ENCODE measurements at places on chromosomes 12 and 14. TPM values are rescaled to one million over a fixed set of nuclear protein-coding genes. Genes with fewer than 3 reads are reported as not detected.

DNA sequence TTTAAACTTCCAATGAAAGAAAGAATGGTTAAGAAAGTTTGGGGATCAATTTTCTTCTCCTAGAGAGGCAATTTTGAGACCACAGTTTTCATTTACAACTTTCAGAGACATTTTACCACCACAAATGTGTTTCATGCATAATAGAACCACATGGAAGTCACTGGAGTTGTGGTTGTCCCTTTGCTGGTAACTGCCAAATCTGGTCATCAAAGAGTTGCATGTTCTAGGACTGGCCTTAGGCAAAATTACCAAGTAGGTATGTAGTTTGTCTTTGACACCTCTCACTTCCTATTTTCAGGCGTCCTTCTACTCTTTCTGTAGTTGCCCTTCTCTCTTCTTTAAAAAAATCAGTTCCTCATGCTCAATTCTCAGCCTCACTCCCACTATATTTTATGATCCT lies 54.3 kb upstream of the TMX1 start:
- no peak for DNase-seq

GRCh38 chr14:69101331-69101826 lies 51.5 kb downstream of the DCAF5 start:
- no peak for DNase-seq

- no peak for DNase-seq
Observed at GRCh38 chr12:56071648-56072047, 8.3 kb upstream of the ERBB3 start.

- no peak for DNase-seq
Observed at GRCh38 chr14:75748336-75748735, 87.3 kb downstream of the TTLL5 start.

SLC6A15 gene
- total RNA-seq = 0.30 TPM

RBM19 gene
- total RNA-seq = 38.0 TPM

DNA sequence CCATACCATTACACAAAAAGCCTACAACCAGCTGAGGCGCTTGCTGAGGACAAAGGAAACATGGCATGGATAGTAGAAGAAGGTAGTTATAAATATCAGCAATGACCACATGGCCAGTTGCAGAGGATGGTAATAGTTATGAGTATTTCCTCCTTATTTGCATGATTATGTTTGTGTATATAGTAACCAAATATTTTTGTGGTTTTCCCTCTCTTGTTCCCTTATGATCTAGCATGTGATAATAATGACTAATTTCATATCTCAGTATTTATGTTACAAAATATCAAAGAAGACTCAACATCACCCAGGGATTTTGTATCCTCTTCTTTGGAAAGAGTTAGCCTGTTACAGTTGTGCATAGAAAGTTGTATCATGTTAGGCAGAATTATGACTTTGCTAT lies 13.5 kb upstream of the CATSPERB start:
- no peak for DNase-seq

- DNase-seq = no peak
Observed at GRCh38 chr14:72024043-72024407, 91.8 kb downstream of the RGS6 start.

- no peak for DNase-seq
Observed at GRCh38 chr14:25537846-25538455, 488.0 kb upstream of the STXBP6 start.

OAS1 gene
- 9.6 TPM for total RNA-seq

DNA sequence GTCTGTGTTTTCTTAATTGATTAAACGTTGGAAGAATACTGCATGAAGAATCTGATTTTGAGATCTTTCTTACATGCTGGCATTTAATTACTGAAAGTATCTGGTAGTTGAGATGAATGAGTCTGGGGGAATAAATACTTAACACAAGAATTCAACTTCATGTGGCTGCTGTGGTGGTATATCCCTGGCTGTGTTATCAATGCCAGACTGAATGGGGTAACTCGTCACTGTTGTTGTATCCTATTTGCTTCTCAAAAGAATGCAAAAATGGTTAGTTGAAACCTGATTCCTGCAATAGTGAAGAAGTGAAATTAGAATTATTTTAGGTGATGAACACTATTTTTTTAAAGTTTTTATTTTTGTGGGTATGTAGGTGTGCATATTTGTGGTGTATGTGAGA lies 72.5 kb downstream of the HMGA2 start:
- DNase-seq = no peak

- DNase-seq = peak; percentile 1
Observed at GRCh38 chr14:104291123-104292000, 153.0 kb downstream of the KIF26A start.

TCL1B gene
- total RNA-seq = not detected

ACSS3 gene
- 106 TPM for total RNA-seq

DNA sequence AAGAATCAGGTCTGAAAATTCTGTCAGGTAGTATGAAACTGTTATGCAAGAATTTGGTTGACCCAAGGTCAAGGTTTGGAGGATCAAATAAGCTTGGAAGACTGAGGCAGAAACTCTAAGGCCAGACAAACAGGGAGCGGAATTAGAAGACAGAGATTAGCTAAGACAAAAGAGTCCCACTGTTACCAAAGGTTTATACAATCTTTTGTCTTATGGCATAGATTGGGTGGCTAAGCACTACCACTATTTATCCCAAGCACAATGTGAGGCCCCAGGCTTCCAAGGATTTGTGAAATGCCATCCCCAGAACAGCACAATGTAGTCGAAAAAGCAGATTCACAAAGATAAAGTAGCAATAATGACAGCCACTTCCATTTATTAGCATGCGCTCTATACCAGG lies 311.2 kb downstream of the SEC23A start:
- DNase-seq = no peak

GRCh38 chr12:78683031-78683430 lies 181.5 kb upstream of the SYT1 start:
- no peak for DNase-seq

DNA sequence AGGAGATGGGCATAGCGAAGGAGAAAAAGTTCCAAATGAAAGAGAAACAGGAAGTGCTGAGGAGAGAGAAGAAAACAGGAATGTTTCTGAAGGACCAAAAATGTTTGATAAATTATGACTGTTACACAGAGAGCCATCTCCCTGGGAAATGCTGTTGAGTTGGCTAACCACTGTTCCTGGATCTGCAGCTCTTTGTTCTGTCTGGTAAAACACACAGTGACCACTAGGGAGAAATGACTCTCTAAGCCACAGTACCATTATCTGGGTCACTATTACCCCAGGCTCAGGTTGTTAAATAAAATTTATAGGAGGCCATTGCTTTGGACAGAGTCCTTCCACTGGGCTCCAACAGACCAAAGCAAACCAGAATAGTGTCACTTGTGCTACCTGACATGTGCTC lies 219.3 kb downstream of the CRADD start:
- DNase-seq = no peak

- no peak for DNase-seq
Observed at GRCh38 chr12:1797991-1798640, 22.2 kb upstream of the LRTM2 start.

DNA sequence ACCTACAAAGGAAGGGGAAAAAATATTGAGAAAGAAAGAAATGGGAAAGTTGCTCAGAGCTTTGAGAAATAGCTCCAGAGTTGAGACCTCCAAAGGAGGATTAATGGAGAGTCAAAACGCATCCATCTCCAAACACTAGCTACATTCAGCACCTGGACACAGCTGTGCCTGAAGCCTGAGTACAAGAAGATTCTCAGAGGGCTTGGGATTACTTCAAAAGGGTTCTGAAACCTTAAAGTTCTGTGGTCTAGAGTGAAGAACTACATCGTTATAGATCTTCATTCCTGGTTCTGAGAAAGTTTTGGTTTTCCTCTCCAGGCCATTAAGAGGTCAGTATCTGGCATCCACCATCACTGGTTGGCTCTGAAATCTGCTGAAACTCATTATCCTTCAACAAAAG lies 10.5 kb upstream of the TMED10 start:
- DNase-seq = no peak

ITGA7 gene
- total RNA-seq = 167 TPM

AMDHD1 gene
- not detected for total RNA-seq

CPNE6 gene
- not detected for total RNA-seq

DNA sequence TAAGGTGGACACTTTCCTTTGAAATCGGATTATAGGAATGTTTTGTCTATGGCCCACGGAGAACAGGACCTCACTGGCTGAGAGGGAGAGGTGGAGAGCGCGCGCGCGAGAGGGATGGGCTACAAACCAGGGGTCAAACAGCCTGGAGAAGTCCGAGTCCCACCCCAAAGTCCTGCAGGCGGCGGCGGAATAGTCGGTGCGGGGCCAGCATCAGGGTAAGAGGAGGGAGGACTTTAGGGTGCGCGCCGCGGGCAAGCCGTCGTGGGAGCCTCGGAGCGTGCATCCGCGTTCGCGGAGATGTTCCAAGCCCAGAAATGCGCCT lies 3.3 kb upstream of the HOXC8 start:
- no peak for DNase-seq

- DNase-seq = no peak
Observed at GRCh38 chr12:45017916-45018315, 33.0 kb downstream of the DBX2 start.

- no peak for DNase-seq
Observed at GRCh38 chr12:104376650-104377513, 73.3 kb downstream of the EID3 start.
